Esophagus squamous epithelium (tissue), 5 donors: ENCODE measurements at places on chromosomes 1 and 21. TPM values are rescaled to one million over a fixed set of nuclear protein-coding genes. Genes with fewer than 3 reads are reported as not detected.

The RPTN gene
- total RNA-seq = 0.19 TPM

The IGSF21 gene
- 0.26 TPM for total RNA-seq

The BCAN gene
- total RNA-seq = not detected

The RGS13 gene
- total RNA-seq = 2.9 TPM

The DYRK1A gene
- 61.0 TPM for total RNA-seq

The ZFP69 gene
- total RNA-seq = 2.6 TPM

The ALPL gene
- 6.4 TPM for total RNA-seq

The OR2G6 gene
- total RNA-seq = not detected
